ENCODE measurements at places on chromosomes 7 and 10.
A peak's percentile ranks its signal among the peaks of the same experiment; 100 is the strongest.

DNA sequence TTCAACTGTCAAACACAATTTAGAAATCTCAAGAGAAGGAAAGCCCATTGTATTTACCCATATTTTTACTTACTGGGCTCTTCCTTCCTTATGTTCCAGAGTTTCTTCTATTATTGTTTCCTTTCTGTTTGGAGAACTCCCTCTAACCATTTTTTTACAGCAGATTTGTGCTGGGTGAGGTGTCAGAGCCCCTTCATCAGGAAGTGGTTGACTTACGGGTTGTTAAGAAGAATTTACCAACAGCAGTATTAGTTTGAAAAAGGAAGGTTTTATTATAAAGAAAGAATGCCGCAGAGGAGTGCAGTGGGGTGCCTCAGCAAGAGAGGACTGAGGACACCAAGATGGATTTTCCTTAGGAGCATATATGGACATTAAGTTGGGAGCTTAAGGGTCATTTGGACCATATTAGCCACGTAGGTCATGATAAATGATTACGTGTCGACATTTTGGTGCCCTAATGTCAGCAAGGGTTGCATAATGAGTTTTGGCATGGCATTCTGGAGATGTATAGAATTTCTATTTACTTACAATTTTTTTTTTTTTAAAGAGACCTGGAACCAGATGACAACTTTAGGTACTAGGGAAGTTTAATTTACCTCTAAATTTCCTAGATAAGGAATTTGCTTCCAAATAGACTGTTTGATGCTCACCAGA, 6.3 kb upstream of the TBATA start:
- DNase-seq = no peak

DNA sequence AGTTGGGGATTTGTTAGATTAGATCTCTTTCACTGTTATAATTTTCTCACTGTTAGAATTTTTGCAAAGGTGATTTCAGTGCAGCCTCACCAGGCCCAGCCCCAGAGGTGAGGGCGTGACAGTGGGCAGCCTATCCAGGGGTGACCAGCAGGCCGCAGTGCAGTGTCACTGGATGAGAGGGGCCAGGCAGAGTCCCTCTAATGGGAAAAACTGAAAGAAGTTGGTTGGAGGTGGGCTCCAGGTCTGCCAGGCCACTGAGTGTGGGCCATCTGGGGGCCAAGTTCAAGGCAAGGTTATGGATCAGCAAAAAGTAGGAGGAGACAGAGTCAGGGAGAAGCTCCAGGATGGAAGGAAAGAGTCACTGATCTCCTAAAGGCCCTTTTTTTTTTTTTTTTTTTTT, 90.5 kb upstream of the SDK1 start:
- no peak for DNase-seq

GRCh38 chr10:5470062-5470751, 29.2 kb downstream of the CALML5 start:
- DNase-seq = no peak

DNA sequence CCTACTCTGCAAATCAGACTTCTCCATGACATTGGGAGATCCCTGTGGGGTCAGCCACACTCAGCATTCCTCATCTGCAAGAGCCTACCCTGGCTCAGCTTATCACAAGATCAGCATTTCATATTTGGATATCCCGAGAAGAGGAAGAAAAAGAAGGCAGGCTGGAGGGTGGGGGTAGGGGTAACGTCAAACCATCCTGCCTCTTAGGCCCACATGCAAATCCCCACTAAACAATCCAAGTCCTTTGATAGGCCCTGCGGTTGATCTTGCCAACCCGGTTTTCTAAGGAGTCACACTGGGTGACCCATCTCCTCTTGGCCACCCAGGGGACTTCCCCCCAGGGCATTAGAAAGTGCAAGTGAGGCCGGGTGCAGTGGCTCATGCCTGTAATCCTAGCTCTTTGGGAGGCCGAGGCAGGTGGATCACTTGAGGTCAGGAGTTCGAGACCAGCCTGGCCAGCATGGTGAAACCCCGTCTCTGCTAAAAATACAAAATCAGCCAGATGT, 128.0 kb upstream of the CALN1 start:
- DNase-seq = no peak

DNA sequence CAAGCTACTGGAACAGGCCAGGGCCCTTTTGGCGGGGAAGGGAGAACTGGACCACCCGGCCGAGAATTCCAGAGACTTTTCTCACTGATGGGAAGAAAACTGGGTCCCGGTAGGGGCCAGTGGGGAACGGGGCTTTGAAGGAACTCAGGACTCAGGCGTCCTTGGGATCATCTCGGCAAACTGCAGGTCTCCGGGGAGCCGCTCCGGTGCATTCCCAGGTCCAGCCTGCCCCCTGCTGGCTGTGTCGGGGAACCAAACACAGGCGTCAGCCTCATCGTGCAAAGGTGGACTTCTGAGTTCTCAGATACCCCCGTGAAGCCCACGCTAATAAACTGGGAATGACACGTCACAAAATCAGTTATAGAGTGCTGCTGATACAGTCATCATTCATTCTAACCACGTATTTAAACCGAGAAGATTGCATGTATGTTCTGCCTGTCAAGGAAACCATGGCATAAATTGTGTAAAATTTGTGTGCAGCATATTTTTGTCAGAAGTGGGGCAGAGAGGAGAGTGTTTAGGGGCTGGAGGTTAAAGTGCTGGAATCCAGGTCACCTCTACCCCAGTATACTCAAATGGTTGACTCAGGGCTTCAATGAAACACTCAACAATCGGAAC, 76.1 kb upstream of the CPXM2 start:
- DNase-seq = peak; percentile 78

DNA sequence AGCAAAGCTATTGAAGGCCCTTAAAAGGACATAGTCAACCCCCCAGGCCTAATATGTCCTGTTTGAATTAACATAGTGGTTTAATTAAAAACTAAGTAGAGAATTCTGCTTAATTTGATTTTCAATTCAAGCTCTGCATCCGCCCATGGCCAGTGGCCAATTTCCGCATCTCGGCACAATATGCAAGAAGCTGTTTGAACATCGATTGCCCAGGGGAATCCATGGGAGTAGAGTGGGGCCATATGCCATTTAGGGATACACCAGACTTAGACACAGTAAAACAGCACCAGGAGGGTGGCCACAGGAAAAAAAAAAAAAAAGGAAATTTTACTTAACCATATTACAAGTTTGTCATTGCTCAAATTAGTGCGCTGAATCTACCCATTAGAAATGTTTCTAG, 100.4 kb downstream of the LMBR1 start:
- DNase-seq = no peak

DNA sequence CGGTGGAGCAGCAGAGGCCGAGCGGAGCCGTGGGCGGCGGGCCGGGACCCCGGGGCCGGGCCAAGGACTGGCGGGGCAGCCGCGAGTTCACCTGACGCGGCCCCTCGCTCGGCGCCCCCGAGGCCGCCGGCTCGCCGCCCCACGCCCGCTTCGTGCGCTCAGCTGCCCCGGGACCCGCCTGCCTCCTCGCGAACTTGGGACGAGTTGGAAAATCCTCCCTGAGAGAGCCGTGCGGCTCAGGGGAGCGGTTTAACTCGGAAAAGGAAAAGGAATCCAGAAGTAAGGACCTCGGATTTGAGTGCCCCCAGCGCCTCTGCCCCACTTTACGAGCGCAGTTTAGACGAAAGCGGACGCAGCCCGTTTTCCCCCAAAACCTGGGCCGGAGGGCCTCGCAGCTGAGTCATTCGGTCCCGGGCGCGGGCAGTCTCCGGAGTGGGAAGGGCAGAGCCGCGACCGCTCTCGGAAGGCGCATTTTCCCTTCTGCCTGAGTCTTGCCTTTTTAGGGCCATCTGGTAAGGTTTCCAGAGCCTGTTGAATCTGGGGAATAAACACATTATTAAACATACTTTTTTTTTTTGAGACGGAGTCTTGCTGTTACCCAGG, 744 bp downstream of the CREM start:
- peak; percentile 54 for DNase-seq

DNA sequence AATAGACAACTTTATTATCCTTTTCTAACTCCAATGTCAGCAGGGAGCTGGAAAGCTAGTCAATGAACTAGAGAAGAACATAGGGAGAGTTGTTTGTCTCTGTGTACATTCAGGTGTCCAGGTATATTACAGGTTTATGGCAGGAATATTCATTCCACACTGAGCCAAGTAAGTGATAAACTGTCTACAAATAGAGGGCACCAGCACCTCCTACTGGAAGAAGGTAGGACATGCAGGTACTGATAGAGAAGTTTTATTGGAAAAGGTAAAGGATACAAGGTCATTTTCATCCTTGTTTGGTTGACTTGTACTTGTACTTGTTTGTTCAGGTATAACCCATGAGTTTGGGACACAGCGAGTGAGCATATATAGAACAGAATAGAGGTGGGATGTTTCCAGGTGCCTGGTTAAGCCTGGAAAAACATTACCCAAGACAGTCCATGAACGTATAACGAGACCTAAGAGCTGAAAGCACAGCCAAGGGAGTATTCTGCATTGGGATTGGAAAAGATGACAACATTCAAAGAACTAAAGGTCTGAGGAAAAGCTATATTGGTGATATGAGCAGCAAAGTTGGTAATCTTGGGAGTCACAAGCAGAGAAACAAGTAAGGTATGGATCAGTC, 61.4 kb upstream of the PPP1R3C start:
- DNase-seq = no peak

GRCh38 chr7:29162577-29162976, 16.2 kb upstream of the CPVL start:
- DNase-seq = no peak

- no peak for DNase-seq
Measured at GRCh38 chr10:49050906-49051305, 64.4 kb downstream of the VSTM4 start.

- no peak for DNase-seq
Measured at GRCh38 chr7:105127179-105127578, 113.2 kb downstream of the KMT2E start.

- DNase-seq = no peak
Measured at GRCh38 chr7:12620371-12620770, 49.9 kb downstream of the SCIN start.

DNA sequence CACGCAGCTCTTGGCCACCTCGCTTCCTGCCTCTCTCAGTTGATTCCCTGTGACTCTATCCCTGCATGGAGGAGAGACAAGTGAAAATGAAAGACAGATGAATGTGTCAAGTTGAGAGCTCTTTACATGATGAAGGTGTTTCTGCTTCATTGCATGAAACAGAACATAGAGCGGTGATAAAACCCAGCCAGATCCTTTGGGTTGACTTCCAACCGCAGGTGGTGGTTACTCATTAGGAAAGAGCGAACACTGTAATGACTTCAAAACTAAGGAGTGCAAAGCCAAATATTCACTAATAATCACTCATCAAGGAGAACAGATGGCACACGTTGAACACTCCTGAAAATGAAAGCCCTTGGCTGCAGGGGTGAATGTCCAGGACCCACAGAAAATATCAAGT, 31.8 kb upstream of the WDR11 start:
- DNase-seq = no peak

GRCh38 chr7:70679661-70680060, 452.3 kb upstream of the GALNT17 start:
- DNase-seq = no peak

DNA sequence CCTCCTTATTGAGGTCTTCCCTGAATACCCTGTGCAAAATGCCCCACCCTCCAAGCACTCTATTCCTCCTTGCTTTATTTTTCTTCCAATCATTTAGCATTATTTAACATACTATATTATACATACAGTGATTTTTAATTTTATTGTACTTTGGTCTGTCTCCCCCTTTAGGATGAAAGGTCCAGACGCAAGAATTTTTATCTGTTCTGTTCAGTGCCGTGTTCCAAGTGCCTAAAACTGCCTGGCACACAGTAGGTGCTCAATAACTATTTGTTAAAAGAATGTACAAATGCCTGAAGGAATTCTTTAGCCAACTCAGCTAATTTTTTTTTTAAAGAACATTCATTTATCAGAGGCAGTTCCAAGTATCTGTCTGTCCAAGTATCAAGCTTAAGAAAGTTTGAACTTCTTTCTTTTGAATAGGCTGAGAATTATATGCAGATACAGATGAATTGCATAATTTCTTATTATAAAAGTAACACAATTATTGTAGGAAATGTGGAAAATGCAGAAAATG, 34.1 kb upstream of the SLC25A13 start:
- no peak for DNase-seq

GRCh38 chr10:14196113-14196512, 134.6 kb downstream of the FRMD4A start:
- DNase-seq = no peak

- DNase-seq = no peak
Measured at GRCh38 chr7:41771717-41772116, 68.8 kb upstream of the INHBA start.

DNA sequence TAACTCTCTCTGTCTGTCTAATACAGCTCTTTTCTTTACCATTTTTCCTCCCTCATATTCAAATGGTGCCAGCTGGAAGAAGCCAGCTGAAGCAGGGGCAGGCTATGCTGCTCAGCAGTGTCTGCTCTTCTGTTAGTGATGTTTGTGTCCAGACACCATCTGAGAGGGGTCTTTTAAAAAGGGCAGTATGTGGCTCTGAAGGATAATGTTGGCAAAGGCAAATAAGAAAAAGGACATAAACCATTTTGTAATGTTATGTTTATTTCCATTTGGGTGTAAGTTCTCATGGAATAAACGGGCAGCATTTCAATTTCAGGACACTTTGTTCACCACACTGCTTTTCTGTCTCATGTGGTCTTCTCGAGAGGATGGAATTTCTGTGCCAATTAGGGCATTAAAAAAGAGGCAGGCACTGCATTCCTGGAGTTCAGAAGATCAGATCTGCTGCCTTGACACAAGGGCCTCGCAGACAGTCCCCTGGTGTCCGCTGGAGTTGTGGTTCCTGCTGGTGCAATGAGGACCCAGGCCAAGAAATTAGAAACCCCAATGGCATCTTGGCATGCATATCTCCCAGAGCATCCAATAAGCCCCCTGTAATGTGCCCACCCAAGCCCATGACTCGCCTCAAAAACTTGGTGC, 109.0 kb upstream of the ELMO1 start:
- no peak for DNase-seq

Measured in Ammon's horn (tissue), 1 donor.